ENCODE measurements at places on chromosomes 7 and 10. TPM values are rescaled to one million over a fixed set of nuclear protein-coding genes. Genes with fewer than 3 reads are reported as not detected.

DNA sequence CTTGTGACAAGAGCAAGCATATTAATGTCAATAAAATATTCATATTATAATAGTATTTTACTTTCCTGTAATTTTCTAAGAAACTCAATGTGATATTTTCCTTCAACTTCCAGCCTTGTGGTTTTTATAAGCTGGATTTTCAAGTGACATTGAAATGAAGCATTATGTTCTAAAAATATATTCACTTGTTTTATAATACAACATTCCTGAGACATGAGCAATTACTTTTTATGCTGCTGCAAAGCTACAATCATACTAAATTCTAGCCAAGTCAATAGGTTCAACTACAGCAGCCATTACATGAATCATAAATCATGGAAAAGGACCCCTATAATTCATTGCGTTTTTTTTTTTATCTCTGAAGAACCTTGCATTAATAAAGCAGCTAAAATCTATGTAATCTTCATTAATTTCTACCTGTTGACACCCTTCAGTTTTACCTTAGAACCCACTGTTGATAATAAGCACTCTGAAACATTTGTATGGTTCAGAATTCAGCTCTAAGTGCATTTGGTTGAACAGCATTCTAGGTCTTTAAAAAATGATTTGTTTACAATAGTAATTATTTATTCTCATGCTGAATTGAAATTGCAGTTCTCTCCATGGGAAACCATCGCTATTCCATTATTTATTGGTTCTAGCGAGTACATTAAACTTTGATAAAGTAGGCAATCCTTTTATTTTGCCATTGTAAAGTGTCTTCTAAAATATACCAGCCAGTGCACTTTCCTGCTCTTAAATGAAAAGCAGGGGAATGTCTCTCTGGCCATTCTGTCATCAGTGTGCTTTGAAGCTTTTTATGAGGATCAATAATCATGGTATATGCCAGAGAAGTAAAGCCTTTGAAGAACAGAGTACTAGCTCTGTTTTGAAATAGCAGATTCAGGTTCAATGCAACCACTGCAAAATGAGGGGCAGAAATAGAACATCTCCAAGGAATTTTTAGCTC is 132.6 kb downstream of the GNAT3 start:
- no peaks in the 10 kb centered on the region for H3K4me1 ChIP-seq
- no peaks in the 10 kb centered on the region for H3K27me3 ChIP-seq
- H3K4me3 ChIP-seq, result no peak overlapping the region
- H3K27ac ChIP-seq, result no peak overlapping the region
- no peak for DNase-seq
- no peaks in the 10 kb centered on the region for H3K36me3 ChIP-seq

DNA sequence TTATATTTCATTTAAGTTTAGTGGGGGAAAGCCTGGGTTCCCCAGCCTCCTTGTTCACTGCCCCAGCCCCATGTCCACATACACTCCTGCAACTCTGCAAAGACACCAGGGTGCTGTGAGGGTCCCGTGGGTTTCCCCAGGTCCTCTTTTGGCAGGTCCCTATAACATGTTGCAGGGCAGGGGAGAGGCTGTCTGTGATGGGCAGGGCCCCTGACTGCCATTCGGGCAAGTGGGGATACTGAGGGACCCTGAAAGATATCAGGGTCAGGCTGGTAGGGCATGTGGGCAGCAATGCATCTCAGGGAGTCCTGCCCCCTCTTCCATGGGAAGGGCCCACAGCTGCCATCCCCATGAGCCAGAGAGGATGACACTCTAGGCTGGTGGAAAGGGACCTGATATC is 28.4 kb downstream of the RASGEF1A start:
- H3K4me3 ChIP-seq, result no peak overlapping the region
- no peaks in the 10 kb centered on the region for H3K36me3 ChIP-seq
- peak; percentile 5 for DNase-seq
- H3K27ac ChIP-seq, result no peak overlapping the region

DNA sequence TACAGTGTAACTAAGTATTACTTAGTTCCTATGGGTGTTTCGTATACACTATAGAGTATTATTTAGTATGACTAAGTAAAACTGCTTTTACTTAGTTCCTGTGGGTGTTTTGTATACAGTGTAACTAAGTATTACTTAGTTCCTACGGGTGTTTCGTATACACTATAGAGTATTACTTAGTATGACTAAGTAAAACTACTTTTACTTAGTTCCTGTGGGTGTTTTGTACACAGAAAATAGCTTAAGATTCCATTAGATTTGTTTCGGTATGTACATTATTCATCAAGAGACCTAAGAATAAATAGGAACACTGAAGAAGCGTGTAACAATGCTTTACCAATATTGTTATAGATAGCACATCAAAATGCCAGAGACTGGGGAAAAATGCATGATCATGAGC is 25.0 kb downstream of the IGF2BP3 start:
- no peaks in the 10 kb centered on the region for H3K36me3 ChIP-seq
- no peak overlapping the region for H3K27ac ChIP-seq
- no peak for DNase-seq
- H3K4me3 ChIP-seq, result no peak overlapping the region
- no peaks in the 10 kb centered on the region for H3K4me1 ChIP-seq

DNA sequence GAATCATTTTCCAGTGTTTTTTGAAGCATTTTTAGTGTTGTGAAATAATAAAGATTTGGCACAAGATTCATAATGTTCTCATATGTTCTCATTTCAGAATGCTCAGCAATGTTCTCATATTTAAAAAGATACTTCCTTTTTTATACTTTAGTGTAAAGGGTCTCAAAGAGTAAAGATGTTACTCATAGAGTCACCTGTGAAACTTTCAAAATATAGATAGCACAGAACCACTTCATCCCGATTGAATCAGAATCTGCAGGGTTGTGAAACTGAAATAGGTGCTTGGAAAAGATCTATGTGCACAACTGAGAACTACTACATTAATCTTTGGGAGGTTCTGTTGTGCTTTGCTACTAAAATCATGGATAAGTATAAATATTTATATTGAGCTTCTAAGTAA is 144.7 kb downstream of the MDFIC start:
- H3K4me3 ChIP-seq, result no peak overlapping the region
- H3K36me3 ChIP-seq, result no peaks in the 10 kb centered on the region
- H3K27me3 ChIP-seq, result no peaks in the 10 kb centered on the region
- no peak for DNase-seq
- H3K4me1 ChIP-seq, result no peaks in the 10 kb centered on the region

DNA sequence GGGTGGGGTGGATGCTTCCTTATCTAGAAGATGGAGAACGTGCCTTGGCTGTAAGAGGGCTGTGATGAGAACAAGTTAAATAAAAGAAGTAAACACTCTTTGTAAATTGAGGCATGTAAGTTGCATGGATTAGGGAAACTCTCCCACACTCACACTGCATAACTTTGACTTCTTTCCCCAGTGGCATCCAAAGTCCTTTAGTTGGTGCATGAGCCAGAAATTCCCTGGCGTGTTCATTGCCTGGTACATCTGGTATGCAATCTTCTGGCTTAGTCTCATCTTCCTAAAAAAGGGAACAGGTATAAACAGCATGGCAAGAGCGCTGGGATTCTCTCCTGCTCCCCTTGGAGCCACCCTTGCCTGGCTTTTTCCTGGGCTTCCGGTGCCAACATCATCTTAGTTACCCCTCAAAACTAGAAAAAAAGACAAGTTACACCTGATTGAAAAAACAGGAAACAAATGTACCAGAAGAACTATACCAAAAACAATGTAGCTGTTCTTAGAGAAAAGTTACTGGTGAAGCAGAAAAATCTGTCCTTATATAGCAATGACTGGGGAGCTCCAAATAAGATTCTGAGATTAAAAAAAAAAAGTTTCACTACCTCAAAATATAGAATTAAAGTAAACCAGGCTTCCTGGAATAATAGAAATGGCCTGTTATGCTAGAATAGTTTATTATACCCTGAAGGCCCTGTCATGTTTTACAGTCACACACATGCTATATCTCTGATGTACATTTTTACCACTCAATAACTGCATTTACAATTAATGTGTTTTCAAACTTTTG is 9.9 kb downstream of the RP9 start:
- H3K4me1 ChIP-seq, result no peaks in the 10 kb centered on the region
- no peak overlapping the region for H3K4me3 ChIP-seq
- H3K27ac ChIP-seq, result no peak overlapping the region
- H3K27me3 ChIP-seq, result no peaks in the 10 kb centered on the region
- DNase-seq, result no peak
- H3K36me3 ChIP-seq, result no peaks in the 10 kb centered on the region

DNA sequence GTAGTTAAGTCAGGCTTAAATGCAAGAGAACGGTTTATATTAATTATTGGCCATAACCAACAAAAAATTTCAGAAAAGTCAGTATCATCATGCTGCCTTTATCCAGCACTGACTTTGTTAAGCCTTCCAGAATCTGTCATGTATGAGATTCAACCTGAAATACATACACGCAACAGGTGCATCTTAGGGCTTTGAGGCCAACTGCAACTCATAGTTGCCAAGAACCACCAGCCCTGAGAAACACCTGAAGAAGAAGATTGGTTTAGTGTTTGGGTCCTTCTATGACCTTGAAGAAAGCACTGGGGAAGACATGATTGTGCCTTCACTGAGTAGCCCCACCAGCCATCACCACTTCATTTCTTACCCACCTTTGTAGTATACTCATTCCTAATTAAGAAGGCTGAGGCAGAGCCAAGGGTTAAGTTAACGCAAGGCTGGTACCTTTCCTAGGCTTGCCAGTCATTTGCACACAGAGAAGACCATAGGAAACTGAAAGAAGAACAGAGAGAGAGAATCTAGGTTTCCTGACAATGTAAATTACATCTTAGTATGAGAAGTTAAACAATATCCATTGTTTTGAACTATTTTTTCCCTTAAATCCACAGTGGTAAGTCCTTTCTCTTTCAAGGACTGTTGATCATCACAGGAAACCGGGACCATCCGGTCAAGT is 200.1 kb upstream of the PRKCQ start:
- no peak for DNase-seq
- no peak overlapping the region for H3K27ac ChIP-seq
- H3K36me3 ChIP-seq, result no peaks in the 10 kb centered on the region

DNA sequence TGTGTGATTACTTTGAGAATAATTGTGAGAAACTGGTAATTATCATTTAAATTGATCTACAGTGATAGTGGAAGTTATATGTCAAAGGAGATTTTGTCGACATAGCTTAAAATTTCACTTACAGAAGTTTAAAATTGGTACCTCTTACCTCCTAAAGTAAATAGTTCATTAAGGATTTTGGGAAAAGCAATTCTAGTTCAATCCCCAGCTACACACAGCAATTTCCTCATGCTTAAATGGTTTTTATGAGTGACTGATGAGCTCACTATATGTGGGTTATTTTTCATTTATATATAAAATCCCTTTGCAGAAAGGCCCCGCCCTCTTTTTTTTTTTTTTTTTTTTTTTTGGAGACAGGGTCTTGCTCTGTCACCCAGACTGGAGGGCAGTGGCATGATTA is 12.7 kb downstream of the KMT2E start:
- no peaks in the 10 kb centered on the region for H3K36me3 ChIP-seq
- H3K27me3 ChIP-seq, result no peaks in the 10 kb centered on the region
- H3K4me1 ChIP-seq, result peaks cover 7% of the 10 kb centered on the region
- H3K4me3 ChIP-seq, result no peak overlapping the region
- no peak for DNase-seq

DNA sequence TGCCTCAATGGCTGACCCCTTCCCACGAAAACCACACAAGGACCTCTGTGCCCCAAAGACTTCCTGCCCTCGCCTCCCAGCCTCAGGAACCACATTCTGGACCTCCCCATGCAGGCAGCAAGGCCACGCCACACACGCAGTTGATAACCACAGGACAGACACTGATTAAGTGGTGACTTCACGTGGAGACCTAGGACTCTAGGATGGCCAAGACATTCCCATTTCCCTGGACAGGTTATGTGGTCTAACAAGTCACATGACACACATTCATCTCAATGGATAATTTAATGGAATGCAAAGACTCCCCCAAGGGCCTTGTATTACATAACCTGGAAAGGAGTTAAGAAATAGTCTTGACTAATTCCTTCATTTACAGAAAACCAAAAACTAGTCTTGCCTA is 110.2 kb downstream of the LARP4B start:
- H3K36me3 ChIP-seq, result no peaks in the 10 kb centered on the region
- H3K27me3 ChIP-seq, result no peaks in the 10 kb centered on the region
- H3K4me3 ChIP-seq, result no peak overlapping the region
- H3K4me1 ChIP-seq, result no peaks in the 10 kb centered on the region
- H3K27ac ChIP-seq, result no peak overlapping the region
- DNase-seq, result no peak

DNA sequence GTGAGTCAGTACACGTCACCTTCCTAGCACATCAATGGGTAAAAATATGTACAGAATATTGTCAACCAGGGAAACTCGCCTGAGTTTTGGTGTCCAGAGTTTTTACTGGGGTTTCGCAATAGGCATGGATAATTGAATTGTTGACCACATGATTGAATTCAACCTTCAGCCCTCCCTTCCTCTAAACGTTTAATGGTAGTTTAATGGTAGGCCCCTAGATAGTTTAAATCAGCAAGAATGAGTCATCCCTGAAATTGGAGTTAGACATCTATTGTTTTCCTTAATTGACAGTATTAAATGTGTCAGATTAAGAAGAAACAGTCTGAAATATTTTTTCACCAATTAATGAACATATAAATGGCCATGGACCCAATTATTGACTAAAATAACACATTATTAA is 57.8 kb upstream of the CACNA2D1 start:
- no peaks in the 10 kb centered on the region for H3K4me1 ChIP-seq
- no peaks in the 10 kb centered on the region for H3K36me3 ChIP-seq
- no peak for DNase-seq
- no peaks in the 10 kb centered on the region for H3K27me3 ChIP-seq

DNA sequence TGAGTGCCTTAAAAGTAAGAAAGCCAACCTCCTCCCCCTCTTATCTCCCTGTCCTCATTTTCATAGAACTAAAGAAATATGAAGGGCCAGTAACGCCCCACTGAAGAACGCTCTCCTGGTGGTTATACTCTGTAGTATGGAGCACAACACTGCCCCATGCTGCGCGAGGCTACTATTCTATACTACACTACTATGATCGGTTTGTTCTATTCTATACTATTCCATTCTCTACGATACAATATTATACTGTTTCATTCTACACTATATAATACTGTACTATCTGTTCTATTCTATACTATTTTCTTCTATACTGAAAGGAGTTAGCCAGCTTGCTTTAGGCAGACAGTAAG is 34.8 kb downstream of the DIP2C start:
- H3K36me3 ChIP-seq, result no peaks in the 10 kb centered on the region
- H3K27ac ChIP-seq, result no peak overlapping the region
- H3K27me3 ChIP-seq, result no peaks in the 10 kb centered on the region

DNA sequence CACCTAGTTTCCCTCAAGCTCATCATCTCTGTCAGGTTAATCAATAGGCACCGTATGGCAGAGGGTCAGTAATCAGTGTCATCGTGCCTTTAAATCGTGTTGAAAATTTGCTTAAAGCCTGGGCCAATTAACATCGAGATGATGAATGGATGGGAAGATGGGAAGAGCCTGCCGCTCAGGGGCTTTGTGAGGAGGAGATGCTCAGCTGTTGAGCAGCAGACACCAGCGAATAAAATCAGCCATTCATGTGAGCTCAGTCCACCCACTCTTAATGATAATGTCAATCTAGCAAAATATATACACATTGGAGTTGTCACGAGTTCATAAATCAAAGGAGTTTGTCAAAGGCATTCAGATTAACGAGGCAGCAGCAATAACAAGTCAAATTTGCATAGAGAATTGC is 97.7 kb downstream of the BTRC start:
- H3K36me3 ChIP-seq, result no peaks in the 10 kb centered on the region
- H3K27me3 ChIP-seq, result no peaks in the 10 kb centered on the region
- DNase-seq, result no peak

The MACC1 gene
- 3.0 TPM for total RNA-seq

The CFAP43 gene
- total RNA-seq, result 1.7 TPM
